Brain pericyte (primary cell): ENCODE measurements at places on chromosomes 12 and 14.

DNA sequence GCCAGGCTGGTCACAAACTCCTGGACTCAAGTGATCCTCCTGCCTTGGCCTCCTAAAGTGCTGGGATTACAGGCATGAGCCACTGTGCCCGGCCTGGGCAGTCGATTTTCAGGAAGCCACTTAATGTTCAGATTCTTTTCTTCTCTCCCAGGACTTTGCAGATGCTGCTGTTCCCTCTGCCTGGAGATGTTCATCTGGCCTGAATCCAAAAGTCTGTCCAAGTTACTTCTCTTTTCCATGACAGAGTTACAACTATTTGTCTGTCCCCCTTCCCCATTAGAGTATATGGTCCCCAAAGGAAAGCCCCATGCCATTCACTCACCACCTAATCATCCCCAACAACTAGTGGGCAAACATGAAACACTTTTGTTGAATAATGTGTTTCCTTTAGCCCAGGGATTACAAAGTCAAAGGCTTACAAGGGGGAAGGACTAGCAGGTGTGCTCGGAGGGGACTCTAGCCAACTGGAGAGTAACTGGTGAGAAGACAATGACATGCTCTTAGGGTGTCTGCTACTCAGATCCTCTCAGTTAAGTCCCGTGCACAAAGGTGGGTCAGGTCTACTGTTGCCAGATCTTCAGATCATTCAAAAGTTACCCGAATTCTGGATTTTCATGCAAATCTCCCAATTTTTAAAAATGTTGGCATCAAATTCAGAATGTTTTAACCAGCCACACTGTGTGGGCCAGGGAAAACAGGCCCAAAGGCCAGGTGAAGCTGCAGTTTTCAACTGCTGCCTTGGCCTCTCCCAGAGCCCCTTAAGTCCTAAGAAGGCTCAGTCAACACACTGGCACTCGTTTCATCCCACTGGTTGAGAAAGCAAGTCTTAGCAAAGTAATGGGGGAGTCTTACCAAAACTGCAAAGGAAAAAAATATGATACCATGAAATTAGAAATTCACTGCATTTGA, 29.6 kb downstream of the NUDT4 start:
- DNase-seq, result no peak

DNA sequence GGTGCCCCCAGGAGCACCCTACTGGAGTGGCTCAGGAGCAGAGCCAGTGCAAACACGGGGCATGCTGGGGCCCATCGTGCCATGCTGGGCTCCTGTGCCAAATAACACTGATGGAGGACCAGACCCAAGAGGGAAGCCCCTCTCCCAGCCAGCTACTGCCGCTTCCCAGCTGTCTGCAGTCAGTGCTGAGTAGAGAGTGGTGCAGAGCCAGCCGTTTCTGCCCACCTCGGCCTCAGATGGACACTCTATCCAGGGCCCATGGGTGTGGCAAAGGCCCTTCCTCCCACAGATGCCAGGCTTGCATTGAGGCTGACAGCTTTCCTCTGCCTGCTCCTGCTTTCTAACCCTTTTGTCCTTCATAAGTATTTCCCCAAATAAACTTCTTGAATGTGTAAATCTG, 13.2 kb downstream of the CLBA1 start:
- DNase-seq, result no peak

GRCh38 chr12:3533703-3534386, 42.8 kb downstream of the PRMT8 start:
- DNase-seq, result no peak

GRCh38 chr12:8157484-8158198, 826 bp downstream of the ZNF705A start:
- DNase-seq, result no peak

- no peak for DNase-seq
These were observed 50.4 kb upstream of the RIN3 start for GRCh38 chr14:92463141-92463540.

- DNase-seq, result no peak
These were observed 157.3 kb upstream of the NOS1 start for GRCh38 chr12:117518594-117519270.

GRCh38 chr14:67683842-67684241, 9.4 kb upstream of the VTI1B start:
- no peak for DNase-seq

DNA sequence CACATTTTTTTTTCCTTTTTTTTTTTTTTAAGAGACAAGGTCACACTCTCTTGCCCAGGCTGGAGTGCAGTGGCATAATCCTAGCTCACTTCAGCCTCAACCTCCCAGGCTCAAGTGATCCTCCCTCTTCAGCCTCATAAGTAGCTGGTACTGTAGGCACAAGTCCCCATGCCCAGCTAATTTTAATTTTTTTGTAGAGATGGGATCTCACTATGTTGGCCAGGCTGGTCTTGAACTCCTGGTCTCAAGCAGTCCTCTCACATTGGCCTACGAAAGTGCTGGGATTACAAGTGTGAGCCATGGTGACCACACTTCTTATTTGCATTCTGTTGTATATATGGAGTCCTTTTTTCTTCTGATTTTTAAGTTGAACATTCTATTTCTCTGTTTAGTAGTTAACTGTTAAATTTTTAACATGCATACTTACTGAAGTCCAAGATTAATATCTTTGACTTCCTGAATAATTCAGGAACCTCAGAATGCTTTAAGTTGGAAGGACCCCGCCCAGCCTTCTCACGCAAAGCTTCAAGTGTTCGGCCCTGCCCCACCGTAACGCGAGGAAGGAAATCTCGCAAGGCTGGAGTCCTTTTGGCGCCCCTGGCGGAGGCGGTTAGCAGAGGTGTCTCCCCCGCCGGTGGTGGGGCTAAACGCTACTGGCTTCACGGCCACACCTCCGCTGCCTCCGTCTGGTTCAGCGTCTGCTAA, 21.6 kb downstream of the SPATS2 start:
- no peak for DNase-seq
